Stimulated activated CD8-positive, alpha-beta memory T cell treated with anti-CD3 and anti-CD28 coated beads, Interleukin-7, amount 100 ng/mL, for 24 hours (primary cell): ENCODE measurements at places on chromosomes 12 and 14.

DNA sequence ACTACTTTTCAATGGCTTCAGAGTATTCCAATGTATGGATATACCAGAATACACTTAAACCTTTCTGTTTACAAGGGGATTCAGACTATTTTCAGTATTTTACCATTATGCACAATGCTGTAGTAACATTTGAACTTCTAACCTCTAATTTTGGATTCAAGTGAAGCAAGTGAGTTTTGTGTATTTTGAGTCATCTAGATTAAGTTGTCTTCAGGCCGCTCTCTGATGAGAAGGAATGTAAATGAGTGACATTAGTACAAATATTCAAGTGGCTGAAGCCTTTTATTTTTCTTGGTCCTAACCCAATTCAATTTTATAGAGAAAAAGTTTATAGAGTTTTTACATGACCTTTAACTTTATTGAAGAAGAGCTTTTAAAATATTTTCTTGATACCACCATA is 125.6 kb downstream of the PDE3A start:
- no peak for DNase-seq

GRCh38 chr14:56809270-56810146 is 771 bp downstream of the OTX2 start:
- no peak for DNase-seq

DNA sequence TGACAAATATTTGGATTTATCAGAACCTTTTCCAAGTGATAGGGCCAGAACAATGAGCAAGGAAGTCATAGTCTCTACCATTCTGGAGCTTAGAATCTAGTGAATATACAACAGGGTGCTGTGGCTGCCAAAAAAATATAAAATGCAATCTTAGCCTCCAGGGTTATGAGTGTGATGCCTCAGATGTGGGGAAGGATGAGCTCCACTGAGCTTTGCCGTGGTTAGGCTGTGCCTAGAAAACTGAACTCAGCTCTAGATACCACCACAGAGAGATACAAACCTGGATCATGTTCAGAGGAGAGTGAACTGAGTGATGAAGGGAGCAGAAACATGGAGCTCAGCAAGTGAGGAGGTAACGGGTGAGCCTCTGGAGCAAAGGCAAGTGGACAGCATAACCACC is 138.1 kb upstream of the HIF1A start:
- no peak for DNase-seq

DNA sequence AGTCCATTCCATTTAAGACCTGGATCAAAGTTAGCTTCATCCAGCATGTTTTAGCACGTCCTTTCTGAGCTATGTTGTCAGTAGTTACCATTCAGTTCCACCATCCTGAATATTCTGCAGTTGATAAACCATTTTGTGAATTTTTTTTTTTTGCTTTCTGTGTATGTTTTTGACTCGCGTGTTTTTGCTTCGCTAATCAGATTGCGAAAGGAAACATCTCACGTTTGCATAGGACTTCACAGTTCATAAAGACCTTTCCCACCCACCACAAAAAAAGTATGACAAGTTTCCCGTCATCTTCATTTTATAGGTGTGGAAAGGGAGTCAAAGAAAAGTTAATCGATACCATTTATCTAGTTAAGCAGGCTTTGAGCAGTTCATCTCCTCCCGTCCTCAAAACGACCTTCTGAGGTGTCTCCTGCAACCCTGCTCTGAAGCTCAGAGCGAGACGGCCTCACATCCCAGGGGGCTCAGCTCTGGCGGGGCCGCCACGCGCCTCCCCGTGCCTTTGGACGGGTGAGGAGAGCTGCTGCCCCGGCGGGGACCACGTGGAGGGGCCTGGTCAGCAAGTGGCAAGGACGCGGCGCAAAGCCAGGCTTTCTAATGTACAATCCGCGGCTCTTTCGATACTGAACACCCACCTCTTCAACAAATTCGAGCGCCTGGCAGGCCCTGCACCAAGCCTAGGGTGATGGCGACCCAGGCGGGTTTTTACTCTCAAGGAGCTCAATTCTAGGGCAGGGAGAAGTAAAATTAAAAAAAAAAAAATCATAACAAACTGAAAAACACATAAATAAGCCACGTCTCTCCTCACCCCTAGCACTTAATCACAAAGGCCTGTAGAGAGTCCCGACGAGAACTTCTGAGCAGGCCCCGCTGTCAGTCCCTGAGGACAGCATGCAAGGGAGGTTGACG is 988 bp upstream of the TMEM263 start:
- DNase-seq = peak; percentile 6

- DNase-seq = no peak
These were observed 37.3 kb upstream of the FGF6 start for GRCh38 chr12:4482936-4483335.

DNA sequence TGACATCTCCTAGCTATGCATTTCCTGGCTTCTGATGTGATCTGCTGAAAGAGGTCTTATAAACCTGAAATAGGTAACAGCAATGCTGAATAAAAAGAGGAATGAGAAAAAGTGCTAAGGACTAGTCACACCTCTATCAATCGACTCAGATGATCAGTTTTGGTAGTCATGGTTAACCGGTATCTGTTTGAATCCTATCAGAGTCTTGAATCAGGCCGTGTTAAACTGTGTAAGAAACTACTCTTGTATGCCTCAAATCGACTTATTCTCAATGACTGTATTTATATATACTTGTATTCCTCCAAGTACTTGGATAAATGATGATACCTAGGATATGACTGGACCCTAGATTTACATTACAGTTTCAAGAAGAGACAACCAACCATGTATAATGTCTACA is 10.8 kb upstream of the ISM2 start:
- no peak for DNase-seq
